Frontal cortex (tissue), 4 donors: ENCODE measurements at places on chromosomes 2 and 18.
A peak's percentile ranks its signal among the peaks of the same experiment; 100 is the strongest.

GRCh38 chr2:104432991-104433390 lies 420.9 kb upstream of the POU3F3 start:
- DNase-seq: no peak

DNA sequence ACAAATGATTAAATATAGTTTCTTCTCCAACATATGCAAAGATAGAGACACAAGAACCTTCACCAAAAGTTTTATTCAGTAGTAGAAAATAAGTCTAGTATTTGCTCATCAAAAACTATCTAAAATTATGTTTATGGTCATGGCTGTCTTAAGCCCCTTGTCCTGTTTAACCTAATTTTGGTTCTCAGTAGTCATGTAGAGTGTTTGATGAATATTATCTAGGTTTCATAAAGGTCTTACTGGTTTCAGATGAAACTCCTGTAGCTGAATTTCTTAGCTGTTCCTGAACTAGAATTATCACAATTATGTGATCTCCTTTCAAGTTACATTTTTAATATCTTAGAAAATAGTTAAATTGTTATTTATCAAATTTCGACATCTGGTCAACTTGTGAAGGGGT lies 228.0 kb upstream of the SPHKAP start:
- no peak for DNase-seq

- no peak for DNase-seq
Measured at GRCh38 chr2:133690780-133691179, 122.5 kb upstream of the NCKAP5 start.

- no peak for DNase-seq
Measured at GRCh38 chr18:55246278-55246677, 287.0 kb upstream of the CCDC68 start.

DNA sequence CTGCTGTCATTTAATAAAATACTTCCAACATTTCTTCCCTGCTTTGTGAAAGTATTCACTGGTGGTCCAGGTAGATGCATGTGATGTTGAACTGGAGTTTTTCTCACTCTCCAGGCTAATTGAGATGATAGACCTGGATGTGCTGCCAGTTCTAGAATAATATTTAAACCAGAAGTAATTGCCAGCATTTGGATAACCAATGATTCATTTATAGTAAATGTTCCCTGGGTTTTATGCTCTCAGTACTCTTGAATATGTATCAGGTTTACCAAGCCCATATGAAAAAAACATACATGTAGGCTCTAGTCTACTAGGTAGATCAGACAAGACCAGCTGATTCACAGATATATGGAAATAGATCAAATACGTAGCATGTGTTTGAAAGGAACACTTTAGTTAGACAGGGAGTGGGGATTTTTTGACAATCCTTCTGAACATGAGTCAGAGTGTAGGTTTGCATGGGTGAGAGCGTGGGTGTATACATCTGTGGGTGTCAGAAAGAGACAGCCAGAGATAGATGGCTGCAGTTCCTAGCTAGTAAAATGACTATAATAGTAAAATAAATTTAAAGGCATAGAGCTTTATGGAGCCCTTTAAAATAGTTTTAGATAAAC lies 115.1 kb downstream of the NAB1 start:
- DNase-seq: no peak

- DNase-seq: no peak
Measured at GRCh38 chr18:63683890-63684289, 18.9 kb upstream of the SERPINB11 start.

- no peak for DNase-seq
Measured at GRCh38 chr2:170813611-170814532, 2.8 kb upstream of the GAD1 start.

- DNase-seq: no peak
Measured at GRCh38 chr2:136030406-136030805, 45.0 kb upstream of the DARS1 start.

GRCh38 chr2:59888015-59888414 lies 665.4 kb downstream of the BCL11A start:
- no peak for DNase-seq

DNA sequence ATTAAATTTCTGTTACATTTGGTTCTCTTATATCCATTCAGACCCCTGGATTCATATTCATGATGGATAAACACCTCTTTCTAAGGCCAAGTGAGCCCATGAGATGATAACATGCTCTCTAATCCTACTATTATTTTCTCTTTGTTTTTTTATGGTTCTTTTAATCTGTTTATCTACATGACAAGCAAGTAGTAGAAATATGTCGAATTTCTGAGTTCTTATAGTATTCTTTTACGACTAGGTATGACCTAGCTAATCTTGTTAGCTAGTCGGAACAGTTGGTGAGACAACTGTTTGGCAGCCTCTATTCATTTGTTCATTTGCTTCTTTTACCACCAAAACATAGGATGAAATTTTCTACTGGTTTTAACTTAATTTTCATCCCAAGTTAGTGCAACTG lies 98.1 kb upstream of the SCG2 start:
- DNase-seq: no peak

DNA sequence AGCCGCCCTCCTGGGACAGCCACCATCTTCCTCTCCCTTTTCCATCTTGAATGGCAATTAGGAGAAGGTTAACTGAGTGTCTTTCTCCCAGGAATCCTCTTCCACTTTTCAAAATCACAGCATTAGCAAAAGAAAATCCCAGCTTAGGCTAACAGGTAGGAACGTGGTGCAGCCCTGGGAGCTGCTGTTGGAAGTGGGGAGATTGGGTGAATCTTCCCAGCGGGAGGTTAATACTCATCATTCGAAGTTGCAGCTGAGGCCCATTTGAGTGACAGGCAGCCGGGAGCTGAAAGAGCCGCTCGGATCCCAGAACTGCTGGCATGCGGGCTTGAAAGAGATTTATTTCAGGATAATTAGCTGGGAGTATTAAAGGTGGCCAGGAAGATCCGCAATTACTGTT lies 306.0 kb downstream of the BCL11A start:
- DNase-seq: no peak

- DNase-seq: peak; percentile 45
Measured at GRCh38 chr2:3728104-3729054, 25.0 kb downstream of the DCDC2C start.

GRCh38 chr18:48002933-48003365 lies 72.5 kb upstream of the SMAD2 start:
- DNase-seq: no peak

DNA sequence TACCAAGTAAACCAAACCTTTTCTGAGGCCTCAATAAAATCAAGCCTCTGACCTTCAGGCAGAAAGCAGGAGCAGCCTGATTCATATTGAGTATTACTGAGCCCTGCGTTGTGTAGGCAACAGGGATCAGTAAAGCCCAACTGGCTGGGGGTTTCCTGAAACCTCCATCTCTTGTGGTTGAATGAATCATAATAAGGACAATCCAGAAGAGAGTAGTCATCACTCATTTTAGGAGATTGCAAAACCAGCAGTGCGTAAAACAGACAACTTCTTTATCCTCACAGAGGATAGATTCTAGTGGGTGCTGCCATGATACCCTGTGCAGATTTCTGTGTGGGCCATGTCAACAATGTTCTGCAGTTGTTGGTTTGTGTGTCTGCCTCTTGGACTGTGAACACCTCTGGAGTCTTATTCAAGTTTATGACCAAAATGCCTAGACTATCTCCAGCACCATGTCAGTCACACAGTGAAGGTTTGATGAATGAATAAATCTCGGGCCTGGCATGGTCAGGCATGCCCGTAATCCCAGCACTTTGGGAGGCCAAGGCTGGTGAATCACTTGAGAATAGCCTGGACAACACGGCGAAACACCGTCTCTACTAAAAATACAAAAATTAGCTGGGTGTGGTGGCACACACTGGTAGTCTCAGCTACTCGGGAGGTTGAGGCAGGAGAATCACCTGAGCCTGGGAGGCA lies 51.8 kb upstream of the RAB27B start:
- DNase-seq: no peak

GRCh38 chr18:4004183-4004829 lies 450.8 kb downstream of the DLGAP1 start:
- DNase-seq: no peak

DNA sequence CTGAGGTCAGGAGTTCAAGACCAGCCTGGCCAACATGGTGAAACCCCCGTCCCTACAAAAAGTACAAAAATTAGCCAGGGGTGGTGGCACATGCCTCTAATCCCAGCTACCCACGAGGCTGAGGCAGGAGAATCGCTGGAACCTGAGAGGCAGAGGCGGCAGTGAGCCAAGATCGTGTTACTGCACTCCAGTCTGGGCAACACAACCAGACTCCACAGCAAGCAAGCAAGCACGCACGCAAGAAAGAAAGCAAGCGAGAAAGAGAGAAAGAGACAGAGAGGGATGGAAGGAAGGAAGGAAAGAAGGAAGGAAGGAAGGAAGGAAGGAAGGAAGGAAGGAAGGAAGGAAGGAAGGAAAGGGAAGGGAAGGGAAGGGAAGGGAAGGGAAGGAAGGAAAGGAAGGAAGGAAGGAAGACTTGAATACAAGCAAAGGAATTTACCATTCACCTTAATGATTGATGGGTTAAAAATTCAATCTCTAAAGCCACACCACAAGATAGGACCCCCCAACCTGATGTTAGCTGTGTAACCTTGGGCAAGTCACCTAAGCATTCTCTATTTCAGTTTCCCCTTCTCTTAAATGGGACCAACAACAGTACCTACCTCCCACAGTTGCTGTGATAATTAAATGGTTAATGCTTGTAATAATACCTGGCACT lies 181.7 kb downstream of the ATAD2B start:
- no peak for DNase-seq

- DNase-seq: no peak
Measured at GRCh38 chr2:10864251-10864650, 47.5 kb upstream of the KCNF1 start.

GRCh38 chr18:600107-600506 lies 3.3 kb downstream of the CLUL1 start:
- no peak for DNase-seq

DNA sequence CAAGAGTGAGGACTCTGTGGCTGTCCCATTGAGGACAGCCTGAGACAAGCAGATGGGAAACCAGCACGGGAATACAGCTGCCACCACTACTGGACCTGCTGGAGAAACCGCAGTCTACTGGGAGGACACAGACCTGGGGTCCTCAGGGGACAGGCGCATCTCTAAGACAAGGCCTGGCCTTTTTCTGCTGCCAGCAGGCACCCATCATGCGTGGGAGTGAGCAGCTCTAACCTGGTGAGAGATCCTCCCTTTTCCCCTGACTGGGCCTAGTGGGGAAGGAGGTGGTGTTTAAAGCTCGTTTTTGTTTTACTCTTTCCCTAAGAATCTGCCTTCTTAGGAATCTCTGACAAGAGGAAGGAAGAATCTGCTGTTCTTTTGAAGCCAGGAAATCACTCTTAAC lies 36.6 kb downstream of the CYRIA start:
- DNase-seq: no peak

- no peak for DNase-seq
Measured at GRCh38 chr2:135063210-135063609, 11.1 kb downstream of the RAB3GAP1 start.

DNA sequence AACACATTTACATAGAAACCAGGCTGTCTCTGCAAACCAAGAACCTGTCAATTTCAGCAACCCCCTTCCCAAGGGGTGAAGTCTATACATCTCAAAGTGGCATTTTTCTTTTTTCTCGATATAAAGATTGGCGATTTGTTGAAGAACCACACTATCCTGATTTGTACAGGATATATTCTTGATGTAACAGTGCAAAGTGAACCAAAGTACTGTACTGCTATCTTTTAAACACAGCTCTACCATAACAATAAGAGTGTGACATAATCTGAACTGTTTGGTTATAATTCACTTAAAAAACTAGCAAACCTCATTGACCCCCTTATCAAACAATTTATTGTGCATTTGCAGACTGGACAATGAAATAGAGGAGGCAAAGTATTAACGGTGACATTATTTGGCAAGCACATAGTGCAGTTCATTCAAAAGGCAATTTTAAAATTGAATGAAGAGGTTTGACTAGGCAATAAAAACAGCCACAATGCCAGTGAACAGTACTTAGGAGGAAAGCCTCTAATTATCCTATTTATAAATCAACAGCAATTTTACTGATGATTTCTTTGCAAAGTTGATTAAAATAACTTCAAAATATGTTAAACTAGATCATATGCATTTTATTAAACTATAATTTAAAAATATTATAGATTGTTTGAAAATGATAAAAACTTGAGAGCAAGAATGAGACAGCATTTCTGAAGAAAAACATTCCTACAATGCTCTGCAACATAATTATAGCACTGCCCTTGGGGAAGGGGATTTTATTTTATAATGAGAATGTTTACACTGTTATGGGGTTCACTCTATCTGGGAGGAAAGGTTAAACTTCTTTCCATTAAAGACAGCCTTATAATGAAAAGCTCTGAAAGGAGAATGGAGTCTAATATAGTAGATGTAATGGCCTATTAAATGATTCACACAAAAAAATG lies 440.9 kb downstream of the ZEB2 start:
- no peak for DNase-seq

DNA sequence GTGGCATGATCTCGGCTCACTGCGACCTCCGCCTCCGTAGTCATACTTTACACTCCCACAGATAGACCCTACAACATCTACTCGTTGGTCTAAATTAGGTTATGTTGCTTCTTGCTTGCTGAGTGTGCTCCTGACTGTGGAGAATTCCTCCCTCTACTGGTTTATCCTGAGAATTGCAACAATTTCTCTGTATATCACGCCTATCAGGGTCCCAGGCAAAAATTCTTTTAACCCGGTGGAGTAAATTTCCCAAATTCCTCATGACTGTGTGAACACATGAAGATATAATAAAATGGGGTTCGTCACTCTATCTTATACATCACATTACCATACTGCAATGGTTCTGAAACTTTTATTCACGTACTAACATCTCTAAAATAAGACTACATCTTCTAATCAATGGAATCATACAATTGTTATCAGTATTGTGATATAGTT lies 156.7 kb downstream of the EVA1A start:
- DNase-seq: no peak

- DNase-seq: no peak
Measured at GRCh38 chr18:28176698-28176947, 307 bp downstream of the CDH2 start.

GRCh38 chr18:54173980-54174630 lies 50.4 kb downstream of the MBD2 start:
- no peak for DNase-seq

- DNase-seq: no peak
Measured at GRCh38 chr2:64730551-64731262, 77.0 kb upstream of the SERTAD2 start.

- no peak for DNase-seq
Measured at GRCh38 chr2:128095201-128095600, 4.2 kb downstream of the UGGT1 start.

- DNase-seq: no peak
Measured at GRCh38 chr2:189254268-189254883, 74.8 kb upstream of the COL5A2 start.

- no peak for DNase-seq
Measured at GRCh38 chr2:32235315-32235714, 29.4 kb downstream of the NLRC4 start.

- no peak for DNase-seq
Measured at GRCh38 chr2:58283931-58284330, 42.8 kb upstream of the FANCL start.

- DNase-seq: no peak
Measured at GRCh38 chr2:136246086-136246669, 128.2 kb upstream of the CXCR4 start.

- DNase-seq: no peak
Measured at GRCh38 chr2:85061896-85062295, 71.3 kb upstream of the TCF7L1 start.

- DNase-seq: no peak
Measured at GRCh38 chr2:31089645-31090044, 48.6 kb downstream of the GALNT14 start.
